ENCODE measurements at places on chromosomes 2 and 18.

- DNase-seq: no peak
Measured at GRCh38 chr2:152222975-152223637, 47.5 kb upstream of the STAM2 start.

DNA sequence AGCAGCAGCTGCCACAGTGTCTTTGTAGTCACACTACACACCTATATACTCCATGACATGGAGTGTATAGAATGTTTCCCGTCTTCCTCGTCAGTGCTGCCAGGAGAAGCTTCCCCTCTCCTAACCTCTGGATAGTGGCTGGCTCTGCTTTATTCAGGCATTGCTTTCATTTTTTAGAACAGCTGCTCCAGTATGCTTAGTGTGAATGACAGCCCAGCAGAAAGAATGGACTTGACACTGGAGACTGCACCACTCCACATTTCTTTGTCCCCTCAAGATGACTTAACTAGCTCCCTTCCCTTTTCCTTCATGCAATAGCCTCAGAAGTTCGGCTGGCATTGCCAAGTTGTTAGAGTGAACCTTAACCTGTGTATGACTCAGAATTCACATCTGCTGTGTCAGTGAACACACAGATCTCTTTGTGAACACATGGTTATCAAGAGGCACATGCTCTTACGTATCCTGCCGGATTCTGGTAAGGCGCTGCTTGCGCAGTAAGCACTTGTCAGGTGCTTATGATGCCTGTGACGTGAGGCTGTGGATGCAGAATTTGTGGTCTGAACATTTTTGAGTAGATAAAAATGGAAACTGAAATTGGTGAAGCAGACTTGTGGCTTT, 73.9 kb downstream of the NEDD4L start:
- no peak for DNase-seq

GRCh38 chr2:165435611-165436010, 33.9 kb upstream of the CSRNP3 start:
- DNase-seq: no peak

DNA sequence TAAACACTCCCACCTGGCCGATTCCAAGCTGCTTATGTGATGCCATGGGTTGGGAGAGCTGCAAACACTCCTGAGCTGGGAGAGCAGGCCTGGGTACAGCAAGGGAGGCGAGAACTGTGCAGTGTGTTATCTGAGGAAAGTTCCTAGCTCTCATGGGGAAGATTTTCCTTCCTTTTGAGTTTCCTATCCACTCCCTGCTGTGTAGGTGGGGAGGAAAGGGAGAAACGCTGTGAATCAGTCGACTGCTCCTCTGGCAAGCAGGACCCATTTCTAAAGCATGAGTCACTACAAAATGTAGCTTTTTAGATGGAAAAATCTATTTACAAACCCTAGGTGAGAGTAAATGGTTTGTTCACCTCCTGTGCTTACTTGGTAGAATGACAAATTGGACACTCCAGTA, 80.4 kb downstream of the SH3RF3 start:
- no peak for DNase-seq

- no peak for DNase-seq
Measured at GRCh38 chr18:6414118-6414722, 491 bp downstream of the L3MBTL4 start.

- DNase-seq: no peak
Measured at GRCh38 chr2:226669905-226670304, 129.7 kb downstream of the IRS1 start.

Data from AML-193 (cell line).